Activated T-helper 1 cell treated with anti-CD3 and anti-CD28 coated beads, Interleukin-2, amount 50 U/mL, for 16 hours (primary cell): ENCODE measurements at places on chromosomes 5 and 9.

DNA sequence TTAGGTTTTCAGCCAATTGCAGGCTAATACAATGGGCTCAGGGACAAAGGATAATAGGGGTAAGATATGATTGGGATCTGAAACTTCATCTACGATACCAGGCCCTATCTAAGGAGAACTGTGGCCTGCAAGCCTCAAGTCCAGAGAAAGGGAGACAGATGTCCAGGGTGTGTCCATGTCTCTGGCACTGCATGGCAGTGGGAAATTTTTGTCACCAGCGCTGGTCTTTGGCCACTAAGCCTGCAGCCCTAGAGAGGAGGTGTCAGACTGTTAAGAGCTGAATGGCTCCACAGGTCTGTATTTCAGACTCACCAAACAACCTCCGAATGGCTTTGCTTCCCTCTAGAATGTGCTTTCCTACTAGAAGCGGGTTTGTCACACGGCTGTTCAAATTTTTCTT lies 6.6 kb upstream of the CNOT6 start:
- DNase-seq, result no peak

- DNase-seq, result no peak
Measured at GRCh38 chr5:88816195-88816594, 66.8 kb downstream of the MEF2C start.

GRCh38 chr5:119379942-119380547 lies 24.2 kb downstream of the TNFAIP8 start:
- no peak for DNase-seq

GRCh38 chr5:88895681-88896501 lies 12.9 kb upstream of the MEF2C start:
- DNase-seq, result no peak
